ENCODE measurements at places on chromosomes 13 and 19.

DNA sequence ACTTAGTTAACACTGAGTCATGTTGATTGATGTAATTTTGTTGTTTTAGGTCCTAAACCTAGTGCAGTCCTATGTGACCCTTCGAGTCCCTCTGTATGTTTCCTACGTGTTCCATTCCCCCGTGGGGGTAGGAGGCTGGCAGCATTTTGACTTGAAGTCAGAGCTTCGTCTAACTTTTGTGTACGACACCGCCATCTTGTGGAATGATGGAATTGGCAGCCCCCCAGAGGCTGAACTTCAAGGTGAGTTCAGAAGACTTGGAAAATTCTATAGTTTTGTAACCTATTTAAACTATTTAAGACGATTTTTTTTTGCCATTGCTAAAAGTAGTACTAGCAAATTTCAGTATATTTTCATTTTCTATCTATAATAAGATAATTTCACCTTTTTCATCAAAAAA is 117.9 kb downstream of the STOML3 start:
- peak; percentile 26 for DNase-seq

GRCh38 chr13:38606699-38607535 is 80.0 kb upstream of the FREM2 start:
- DNase-seq, result no peak

GRCh38 chr19:8307400-8307964 is 676 bp downstream of the CD320 start:
- DNase-seq, result no peak

DNA sequence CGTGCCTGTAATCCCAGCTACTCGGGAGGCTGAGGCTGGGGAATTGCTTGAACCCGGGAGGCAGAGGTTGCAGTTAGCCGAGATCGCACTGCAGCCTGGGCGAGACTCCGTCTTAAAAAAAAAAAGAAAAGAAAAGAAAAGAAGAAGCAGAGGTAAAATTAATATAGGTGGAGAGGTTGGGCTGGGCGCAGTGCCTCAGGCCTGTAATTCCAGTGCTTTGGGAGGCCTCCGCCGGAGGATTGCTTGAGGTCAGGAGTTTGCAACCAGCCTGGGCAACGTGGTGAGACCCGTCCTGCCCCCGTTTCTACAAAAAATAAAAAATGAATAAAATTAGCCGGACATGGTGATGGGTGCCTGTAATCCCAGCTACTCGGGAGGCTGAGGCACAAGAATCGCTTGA is 912 bp upstream of the TUBA3C start:
- DNase-seq, result no peak

GRCh38 chr19:37983916-37984315 is 76.9 kb downstream of the SIPA1L3 start:
- no peak for DNase-seq
